ENCODE measurements at places on chromosomes 1 and 21.

DNA sequence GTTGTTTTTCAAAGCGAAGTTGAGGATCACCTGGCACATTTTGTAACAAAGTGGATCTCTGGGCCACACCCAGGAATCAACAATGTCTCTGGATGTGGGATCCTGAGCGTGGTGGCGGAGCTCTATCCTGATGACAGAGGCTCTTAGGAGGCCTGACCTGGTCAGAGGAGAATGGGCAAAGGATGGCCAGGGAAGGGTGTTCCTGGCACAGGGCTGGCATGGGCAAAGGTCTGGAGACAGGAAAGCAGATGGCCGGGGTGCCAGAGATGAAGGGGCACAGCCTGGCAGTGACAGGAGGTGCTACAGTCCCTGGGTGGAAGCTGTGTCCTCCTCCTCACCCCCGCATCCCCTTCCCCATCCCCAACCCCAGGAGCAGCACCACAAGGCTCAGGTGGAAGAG is 20.0 kb upstream of the MFN2 start:
- no peak for DNase-seq

GRCh38 chr1:227786673-227787512 is 28.6 kb upstream of the PRSS38 start:
- DNase-seq, result no peak

DNA sequence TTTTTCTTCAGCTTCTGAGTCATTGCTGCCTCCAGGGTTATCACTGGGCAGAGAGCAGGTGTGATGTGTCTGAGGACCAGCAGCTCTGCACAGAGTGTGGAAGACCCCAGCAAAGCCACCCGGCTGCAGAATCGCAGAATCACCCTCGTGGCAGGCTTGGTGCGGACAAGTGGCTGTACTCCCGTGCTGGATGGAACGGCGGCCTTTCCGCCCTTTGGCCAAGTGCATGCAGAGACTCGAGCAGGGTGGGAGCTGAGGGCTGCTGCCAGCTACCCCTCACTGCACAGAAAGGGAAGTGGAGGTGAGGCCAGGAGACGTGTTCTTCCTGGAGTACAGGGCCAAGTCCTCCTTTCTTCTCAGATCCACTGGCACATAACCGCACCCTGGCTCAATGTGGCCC is 162.5 kb downstream of the PCBP3 start:
- no peak for DNase-seq

DNA sequence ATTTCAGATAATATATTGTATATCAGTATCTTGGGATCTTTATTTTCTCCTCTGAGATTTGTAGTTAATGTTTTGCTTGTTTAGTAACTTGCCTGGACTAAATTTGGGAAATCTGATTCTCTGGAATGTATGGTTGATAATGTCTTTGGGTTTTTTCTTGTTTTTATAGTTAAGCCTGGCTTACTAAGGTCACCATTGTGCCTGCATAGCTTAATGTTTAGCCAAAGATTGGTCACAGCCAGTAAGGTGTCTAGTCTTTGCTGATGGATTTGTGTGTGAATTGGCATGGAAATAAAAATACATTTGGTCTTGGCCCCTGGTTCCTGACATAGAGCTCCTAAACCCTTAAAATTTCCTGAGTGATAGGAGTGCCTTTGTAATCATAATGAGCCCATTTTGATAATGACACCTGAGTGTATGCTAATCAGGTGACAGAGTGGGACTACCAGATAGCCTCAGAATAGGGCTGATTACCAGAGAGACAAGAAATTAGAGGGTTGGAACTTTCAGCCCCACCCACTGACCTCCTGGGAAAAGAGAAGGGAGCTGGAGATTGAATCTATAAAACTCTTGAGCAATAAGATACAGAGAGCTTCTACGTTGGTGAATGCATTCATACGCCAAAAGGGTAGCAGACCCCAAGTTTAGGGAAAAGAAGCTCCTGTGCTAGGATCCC is 47.9 kb upstream of the NUF2 start:
- no peak for DNase-seq

GRCh38 chr1:34884536-34884935 is 25.0 kb upstream of the SMIM12 start:
- DNase-seq, result no peak

DNA sequence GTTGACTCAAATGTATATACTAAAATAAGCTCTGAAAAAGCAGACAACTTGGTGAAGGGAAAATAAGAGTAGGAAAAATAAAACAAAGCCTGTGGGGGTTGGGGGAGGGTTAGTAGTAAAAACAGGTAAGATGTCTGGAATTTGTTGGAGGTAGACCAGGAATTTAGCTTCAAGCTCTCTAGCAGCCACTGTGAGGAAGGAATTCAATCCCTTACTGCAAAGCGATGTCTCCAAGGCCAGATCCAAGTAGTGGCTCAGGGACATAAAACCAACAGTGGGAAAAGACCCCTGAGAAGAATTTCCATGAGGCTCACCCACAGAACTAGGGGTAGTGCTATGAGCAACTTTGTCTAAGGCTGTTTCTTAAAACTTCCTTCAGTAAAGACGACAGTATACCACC is 7.8 kb downstream of the ANGPTL7 start:
- DNase-seq, result no peak

DNA sequence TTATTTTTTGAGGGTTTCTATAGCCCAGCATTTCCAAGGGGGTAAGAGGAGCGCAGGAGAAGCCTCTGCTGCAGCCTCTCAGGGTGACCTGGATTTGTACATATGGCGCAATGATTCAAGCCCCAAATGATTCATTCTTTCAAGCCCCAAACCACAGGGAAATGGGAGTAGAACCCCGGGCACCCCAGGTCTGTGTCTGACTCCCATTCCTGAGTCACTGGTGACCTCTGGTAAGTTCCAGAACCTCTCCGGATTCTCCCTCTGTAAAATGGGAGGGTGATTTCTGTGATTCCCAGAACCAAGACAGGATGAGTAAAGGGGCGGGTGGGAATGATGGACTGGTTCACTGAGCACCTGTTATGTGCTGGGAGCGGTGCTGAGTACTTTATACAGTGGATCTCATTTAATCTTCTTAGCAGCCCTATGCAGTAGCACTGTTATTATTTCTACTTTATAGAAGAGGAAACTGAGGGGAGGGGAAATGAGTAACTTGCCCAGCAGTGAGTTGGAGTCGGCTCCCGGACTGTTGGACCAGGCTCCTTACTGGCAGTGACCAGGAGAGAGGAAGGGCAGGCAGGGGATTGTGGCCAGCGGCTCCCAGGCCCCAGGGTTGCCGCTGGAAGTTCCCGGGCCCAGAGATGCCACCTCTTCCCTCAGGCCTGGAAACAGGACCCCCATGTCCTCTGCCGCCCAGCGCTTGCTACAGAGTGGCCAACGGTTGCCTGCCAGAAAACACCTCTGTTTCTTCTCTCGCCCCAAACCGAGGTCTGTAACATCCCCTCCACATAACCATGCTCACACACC is 20.3 kb upstream of the SLC26A9 start:
- no peak for DNase-seq

DNA sequence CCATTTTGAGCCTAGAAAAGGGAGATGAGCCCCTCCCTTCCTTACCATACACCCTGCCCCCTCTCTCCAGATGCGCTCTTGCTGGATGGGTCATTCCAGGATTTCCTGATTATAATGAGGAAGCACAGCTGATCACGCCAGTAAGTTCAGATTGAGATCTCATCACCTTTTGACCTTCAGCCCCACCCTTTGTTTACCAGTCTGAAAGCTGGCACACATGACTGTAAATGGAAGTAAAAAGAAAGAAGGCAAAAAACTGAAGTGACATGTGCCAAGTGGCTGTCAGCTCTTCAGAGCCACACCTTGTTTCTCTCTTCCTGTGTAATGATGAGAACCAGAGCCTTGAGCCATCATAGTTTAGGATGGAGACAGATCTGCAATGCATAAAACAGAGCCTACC is 27.9 kb downstream of the S1PR1 start:
- DNase-seq, result no peak

- no peak for DNase-seq
Observed at GRCh38 chr1:148290881-148291280, 138.8 kb upstream of the NBPF11 start.

DNA sequence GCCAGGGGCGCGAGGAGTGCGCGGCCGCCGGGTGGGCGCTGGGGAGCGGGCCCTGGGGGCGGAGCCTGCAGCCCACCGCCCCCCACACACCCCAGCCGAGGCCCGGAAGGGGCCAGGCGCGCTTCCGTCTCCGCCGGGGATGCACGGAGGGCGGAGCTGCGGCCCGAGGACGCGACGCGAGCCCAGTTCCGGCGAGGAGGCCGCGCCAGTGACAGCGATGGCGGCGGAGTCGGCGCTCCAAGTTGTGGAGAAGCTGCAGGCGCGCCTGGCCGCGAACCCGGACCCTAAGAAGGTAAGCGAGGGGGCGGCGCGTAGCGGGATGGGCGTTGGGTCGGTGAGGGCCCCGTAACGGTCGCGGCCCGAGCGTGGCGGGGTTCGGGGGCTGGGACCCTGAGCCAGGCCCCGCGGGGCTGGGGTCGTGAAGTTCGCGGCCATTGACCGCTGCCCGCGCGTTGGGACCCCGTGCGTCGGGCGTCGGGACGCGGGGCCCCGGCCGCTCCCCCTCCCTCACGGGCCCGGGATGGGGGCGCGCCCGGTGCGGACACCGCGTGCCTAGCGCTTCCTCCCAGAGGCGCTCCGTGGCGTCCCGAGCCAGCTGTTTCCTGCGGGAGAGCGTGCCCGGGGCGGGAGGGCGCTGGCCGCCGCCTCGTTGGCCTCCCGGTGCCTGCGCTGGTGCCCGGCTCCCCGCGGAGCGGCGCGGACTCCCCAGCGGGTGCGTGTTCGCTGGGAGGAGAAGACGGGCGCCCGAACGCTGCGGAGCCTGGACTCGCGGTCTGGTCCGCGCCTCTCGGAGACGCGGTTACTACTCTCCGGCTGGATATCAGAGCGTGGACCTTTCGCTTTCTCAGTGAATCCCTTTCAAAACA is at the start of gene ELOA:
ELOA (plus strand) TSS at position 185 of the 866 bp plus-strand sequence; CDS start at position 218, 33 bp downstream.
- peak; percentile 82 for DNase-seq

DNA sequence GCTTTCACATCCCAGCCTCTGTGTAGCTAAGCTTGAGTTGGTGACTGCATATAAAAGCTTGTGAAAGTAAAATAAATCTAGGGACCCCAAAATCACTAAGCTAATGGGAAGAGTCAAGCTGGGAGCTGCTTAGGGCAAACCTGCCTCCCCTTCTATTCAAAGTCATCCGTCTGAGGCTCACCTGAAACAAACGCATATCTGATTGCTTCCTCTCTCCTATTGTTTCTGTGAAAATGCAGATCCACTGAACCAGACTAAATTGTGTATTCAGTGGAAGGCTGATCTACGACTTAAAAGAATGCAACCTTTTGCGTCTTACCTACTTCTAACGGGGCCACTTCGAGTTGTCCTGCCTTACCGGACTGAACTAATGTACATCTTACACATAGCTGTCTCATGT is 70.3 kb downstream of the LTN1 start:
- no peak for DNase-seq

DNA sequence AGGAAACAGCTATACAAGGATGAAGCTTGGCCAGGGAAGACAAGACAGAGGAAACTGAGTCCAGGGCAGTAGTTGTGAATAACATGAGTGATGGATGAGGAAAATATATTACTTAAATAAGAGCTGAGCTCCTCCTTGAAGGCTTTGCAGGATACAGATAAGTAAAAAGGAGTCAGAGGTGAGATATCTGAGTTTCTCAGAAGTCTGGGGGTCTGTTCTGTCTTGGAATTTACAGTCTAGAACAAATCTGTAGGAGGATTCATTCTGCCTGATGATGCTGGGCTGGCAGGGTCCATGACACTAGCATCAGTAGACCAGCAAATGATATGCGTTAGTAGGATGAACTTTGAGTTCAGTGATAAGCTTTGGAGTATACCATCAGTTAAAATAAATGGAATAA is 266.1 kb upstream of the POGK start:
- DNase-seq, result no peak

- no peak for DNase-seq
Observed at GRCh38 chr1:183736343-183736742, 68.6 kb upstream of the RGL1 start.

DNA sequence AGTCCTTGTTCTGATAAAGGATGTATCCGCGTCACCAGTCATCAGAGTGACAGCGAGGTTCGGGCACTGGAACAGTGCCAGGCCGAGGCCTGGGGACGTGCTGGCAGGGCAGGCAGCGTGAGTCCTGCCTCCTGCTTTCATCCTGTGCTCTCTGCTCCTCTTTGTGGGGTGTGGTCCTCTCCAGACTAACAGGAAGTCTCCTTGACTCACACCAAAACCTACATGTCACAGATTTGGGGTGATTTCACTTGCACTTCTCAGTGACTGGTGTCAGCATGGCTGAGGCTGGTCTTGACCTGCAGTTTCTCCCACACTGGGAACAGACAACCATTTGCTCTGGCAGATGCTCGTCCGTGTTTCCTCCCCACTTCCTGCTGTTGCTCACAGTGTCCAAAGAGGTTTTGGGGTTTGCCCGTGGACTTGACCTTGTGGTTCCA is 8.8 kb upstream of the NLRP3 start:
- no peak for DNase-seq

- DNase-seq, result no peak
Observed at GRCh38 chr1:234435620-234436019, 43.4 kb downstream of the TARBP1 start.

GRCh38 chr1:205211839-205212536 is 486 bp upstream of the DSTYK start:
- DNase-seq, result no peak

GRCh38 chr1:231969076-231969475 is 342.5 kb downstream of the DISC1 start:
- DNase-seq, result no peak

- no peak for DNase-seq
Observed at GRCh38 chr1:198657550-198658064, 18.8 kb downstream of the PTPRC start.

DNA sequence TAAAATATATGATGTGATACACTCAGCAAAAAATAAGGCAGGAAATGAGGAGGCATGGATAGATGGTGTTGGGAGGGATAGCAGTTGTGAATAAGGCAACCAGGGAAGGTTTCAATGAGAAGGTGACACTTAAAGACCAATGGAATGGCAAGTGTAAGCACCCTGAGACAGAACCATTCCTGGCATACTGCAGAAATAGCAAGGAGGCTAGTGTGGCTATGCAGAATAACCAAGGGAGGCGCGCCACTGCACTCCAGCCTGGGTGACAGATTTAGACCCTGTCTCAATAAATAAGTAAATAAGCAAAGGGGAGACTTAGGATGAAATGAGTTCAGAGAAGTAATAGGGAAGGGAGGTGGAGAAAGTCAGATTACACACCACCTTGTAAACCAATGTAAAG is 113.9 kb downstream of the TOMM20 start:
- no peak for DNase-seq

GRCh38 chr1:101178688-101179491 is 57.9 kb upstream of the S1PR1 start:
- no peak for DNase-seq

DNA sequence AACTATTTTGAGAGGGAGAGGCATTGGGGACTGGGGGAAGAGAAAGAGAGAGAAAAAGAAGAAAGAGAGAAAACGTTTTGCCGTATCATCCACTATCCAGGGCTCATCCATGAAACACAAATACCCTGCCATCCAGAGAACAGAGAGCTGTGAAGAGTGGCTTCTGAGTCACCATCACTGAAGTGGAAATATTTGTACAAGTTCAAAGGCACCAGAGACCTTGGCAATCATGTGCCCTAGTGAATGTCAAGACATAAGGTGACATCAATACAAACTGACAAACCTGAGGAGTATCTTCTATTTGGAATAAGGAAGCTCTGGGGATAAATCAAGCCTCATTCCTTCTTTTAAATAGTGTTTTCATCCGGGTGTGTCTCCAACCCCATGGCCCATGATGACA is 197.2 kb upstream of the PROX1 start:
- no peak for DNase-seq

GRCh38 chr1:59070610-59071009 is 226.3 kb upstream of the FGGY start:
- DNase-seq, result no peak

Measured in head of caudate nucleus (tissue), 42 donors.